ENCODE measurements at places on chromosomes 6 and 20.
A peak's percentile ranks its signal among the peaks of the same experiment; 100 is the strongest.

DNA sequence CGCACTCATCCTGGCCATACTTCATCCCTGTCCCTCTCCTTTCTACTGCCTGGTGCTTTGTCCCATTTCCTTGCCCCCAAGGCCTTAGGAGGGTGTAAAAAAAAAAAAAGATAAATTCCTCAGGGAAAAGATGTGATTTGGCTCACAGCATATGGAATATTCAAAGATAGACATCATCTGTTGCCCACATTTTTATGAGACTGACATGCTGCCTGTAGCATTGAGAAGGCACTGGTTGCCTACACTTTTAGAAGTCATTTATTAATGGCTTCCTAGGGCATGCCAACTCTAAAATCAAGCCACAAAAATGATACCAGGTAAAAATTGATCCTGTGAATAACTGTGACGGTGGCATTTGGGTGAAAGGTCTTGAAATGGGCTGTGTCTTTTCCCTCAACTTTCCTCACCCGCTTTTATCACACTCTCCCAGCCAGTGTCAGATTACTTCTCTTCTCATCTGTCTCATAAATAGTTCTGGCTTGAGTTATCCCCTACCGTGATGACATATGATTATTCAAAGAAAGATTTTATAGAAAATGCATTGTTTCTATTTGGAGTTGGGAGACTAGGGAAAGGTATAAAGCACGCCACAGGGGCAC lies 139.4 kb downstream of the CARMIL1 start:
- ATAC-seq, result no peak

DNA sequence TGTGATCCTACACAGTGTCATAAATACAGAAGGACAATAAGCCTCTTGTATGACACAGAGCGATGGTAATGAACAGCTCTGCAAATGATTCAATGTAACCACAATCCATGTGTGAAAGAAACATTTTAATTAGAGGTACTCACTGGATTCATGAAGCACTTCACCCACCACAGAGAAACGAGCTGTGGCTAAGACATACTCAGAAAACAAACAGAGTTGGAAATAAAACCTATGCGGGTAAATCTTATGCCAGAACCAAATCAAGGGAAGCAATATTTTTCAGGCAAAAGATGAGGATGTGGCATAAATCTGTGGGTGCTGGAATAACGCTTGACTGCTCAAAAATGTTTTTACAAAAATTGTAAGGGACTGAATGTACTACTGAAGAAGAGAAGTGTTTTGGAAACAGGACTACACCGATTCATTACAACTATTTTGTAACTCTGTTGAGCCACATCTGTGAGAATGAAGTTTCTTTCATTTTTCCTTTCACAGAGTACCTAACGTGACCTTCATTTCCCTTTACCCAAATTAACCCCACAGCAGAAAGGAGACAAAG lies 112.1 kb downstream of the WDR27 start:
- no peak for ATAC-seq

GRCh38 chr6:40389254-40389653 lies 197.9 kb downstream of the LRFN2 start:
- no peak for ATAC-seq

DNA sequence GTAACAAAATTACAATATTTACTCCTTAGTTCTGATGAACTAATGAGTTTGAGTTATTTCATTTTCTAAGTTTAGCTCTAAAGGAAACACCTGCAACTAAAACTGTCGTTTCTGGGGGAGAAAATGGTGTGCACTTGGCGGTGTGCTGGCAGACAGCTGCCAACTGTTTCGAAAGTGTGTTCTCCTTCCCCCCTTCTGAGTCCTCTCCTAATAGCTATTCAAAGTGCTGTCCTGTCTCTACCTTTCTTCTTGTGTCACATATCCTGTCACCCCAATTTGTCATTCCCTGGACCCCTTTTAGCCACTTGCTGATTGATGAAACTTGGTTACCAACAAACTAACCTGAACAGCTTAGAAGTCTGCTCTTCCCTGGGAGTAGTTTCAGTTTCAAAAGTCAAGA lies 4.9 kb upstream of the UBE2J1 start:
- no peak for ATAC-seq

DNA sequence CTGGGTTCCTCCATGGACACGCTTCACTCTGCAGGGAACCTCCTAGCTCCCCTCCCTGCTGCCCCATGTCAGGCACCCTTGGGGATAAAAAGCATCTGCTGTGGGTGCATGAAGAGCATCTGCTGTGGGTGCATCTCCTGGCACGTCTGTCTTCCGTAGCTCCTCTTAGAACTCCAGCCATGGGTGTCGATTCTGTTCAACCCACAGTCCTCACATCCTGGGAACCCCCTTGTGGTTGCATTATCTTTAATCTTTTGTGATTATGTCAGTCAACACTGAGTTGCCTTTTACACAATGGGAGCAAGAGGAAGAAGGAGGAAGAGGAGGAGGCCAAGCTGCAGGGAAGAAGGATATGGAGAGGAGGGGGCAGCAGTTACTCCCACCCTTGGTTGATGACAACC lies 24.1 kb upstream of the CCR6 start:
- no peak for ATAC-seq

DNA sequence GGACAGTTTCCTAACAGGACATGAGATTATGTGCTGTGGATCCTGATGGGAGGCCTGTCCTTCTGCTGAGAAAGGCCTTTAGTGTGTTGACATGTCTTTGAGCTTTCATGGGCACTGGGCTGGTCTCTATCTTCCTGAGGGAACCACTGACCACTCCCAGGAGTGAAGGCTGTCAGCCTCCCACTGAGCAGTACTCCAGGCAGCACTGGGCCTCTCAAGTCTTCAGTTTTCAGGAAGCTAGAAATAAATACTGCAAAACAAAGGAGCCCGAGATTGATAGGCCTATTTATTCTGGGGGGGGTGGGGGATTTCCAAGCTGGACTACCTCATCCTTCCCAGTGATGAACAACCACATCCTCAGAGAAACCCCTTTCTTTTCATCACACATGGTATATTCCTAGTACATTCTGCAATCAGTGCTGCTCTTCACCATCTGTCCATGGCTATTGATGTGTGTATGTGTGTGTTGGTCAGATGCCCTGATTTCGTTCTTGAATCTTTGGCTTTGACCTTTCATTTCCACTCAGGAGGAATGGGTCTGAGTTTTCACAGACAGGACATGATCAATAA lies 180.9 kb upstream of the SPTLC3 start:
- no peak for ATAC-seq

- ATAC-seq, result peak; percentile 36
Measured at GRCh38 chr20:48904566-48905296, 16.8 kb upstream of the ARFGEF2 start.

DNA sequence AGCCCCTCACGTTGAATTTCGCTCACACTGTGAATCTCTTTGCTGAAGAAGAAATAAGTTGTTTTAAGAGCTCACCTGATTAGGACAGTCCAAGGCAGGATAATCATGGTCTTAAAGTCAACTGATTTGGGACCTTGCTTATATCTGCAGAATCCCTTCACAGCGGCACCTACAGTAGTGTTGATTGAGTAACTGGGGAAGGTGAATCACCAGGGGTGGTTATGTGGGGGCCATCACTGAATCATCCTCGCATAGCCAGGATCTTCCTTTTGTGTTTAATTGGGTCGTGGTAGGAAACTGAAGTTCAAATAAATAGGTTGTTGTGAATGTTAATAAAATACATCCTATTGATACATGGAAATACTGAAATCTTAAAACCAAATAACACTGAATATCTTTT lies 20.2 kb upstream of the MICA start:
- no peak for ATAC-seq

DNA sequence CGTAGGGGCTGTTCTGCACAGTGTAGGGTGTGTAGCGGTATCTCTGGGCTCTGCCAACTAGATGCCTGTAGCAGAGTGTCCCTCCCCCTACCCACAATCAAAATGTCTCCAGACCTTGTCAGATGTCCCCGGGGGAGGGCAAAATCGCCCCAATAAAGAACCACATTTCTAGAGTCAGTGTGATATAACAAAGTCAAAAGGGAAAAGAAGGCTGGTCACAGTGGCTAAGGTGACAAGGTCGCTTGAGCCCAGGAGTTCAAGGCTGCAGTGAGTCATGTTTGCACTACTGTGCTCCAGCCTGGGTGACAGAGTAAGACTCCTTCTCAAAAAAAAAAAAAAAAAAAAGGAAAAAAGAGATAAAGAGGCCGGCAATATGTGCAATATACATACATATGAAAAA lies 11.7 kb upstream of the CEP43 start:
- no peak for ATAC-seq

DNA sequence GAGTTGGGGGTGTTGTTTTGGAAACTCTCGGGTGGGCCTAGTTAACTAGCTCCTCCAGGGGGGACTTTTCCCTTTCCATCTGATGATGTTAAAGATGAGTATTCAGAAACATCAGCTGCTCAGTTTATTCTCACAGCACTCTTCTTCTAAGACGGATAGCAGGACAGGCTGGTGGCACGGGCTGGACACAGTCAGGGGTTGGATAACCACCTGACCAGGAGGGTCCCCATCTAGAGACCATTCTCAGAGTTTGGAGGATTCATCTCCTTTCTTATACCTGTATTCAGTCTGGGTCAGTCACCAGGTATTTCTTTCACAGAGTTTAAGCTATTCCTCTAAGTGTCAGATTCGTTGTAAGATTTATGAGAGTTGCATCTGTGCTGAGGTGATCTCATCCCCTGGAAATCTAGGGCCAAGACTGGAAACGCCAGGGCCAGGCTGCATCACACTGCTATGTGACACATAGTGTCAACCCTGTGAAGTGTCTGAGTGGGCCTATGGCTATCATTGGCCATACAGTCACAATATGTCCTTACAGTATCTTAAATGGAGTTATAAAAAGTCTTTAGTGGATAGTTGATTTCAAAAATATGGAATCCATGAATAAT lies 111.7 kb downstream of the FAM50B start:
- ATAC-seq, result no peak

- ATAC-seq, result no peak
Measured at GRCh38 chr6:69427882-69428281, 368.9 kb downstream of the LMBRD1 start.

- ATAC-seq, result no peak
Measured at GRCh38 chr20:47677635-47678453, 107.4 kb downstream of the SULF2 start.

GRCh38 chr6:108561742-108562502 lies 1.2 kb downstream of the FOXO3 start:
- ATAC-seq, result no peak

DNA sequence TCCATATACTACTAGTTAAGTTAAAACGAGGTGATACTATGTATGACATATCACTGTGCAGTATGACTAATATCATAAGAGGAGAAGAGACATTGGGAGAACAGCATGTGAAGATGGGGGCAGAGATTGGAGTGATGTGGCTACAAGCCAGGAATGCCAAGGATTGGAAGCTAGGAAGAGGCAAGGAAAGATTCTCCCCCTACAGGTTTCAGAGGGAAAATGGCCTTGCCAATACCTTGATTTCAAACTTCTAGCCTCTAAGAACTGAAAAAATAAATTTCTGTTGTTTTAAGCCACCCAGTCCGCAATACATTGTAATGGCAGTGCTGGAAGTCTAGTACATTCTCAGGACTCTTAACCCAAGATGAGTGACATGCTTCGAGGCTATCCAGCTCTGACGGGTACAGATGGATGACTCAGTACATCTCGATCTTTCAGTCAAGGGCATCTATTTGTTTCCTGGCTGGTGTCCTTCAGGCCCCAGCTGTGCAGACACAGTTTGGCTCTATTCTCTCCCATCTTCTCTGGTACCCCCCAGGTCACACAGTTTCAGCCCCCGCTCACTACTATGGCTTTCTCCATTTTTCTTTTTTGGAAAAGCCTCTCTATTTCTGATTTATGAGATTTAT lies 55.5 kb upstream of the THEMIS start:
- ATAC-seq, result no peak

DNA sequence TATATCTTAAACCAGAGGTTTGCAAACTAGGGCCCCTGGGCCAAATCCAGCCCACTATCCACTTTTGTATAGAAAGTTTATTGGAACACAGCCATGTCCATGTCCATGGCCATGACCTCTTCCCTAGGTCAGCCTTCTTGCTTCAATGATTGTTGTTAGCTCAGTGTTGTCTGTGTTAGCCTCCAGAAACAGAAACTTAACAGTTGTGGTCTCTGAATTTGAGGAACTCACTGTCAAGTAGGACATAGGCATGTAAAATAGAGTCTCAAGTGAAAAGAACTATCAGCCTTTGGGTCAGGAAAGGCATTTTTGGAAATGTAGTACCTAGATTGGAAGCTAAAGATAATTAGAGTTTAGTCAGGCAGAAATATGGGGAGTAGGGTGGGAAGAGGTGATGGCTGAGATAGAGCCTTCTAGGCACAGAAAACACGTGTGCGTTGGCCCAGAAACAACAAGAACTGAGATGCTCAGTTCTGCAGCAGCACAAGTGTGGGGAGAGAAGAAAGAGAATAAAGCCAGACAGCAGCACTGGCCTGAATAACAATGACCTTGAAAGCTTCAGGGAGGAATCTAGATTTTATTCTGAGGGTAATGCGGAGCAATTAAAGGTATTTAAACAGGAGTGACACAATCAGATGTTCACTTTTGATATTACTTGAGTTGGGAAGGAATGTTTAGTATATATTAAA lies 87.0 kb upstream of the OLIG3 start:
- no peak for ATAC-seq

- ATAC-seq, result no peak
Measured at GRCh38 chr6:95946906-95947305, 68.9 kb upstream of the FUT9 start.

DNA sequence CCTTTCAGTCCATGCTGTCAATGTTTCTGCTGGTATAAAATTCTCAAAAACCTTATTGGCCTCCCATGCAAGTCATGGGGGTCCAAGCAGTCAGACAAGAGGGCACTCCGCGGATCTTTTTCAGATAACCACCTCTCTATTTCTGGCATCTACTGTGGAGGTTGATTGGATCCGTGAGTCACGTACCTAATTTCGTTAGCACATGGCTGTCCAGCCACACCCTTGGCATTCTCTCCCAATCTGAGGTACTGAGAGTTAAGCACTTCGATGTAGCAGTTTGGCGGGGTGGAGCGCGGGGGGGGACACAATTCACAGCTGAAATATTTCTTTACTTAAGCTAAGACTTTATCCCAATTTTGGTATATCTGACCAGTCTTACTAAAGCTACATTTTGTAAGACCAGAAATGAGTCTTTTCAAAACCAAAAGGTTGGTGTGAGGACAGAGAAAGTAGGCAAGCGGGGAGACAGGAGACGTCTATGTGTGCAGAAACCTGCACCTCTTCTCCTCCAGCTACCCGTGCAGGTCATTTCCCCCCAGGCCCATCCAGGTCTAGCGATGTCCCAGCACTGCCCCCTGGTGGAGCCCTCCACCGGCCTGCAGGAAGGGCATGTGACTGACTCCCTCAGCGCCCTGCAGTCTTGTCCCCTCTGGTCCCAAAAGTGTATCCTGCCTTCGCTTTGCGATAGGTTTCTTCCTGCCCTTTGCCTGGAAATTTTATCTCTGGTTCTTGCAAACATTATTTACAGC lies 113.1 kb downstream of the ADAT2 start:
- no peak for ATAC-seq

- no peak for ATAC-seq
Measured at GRCh38 chr6:158388727-158389126, 76.5 kb downstream of the TULP4 start.

- no peak for ATAC-seq
Measured at GRCh38 chr6:99563056-99563723, 5.3 kb downstream of the CCNC start.

GRCh38 chr20:43681468-43681942 lies 14.6 kb downstream of the MYBL2 start:
- no peak for ATAC-seq
